ENCODE measurements at places on chromosomes 2 and 18.

- ATAC-seq: peak; percentile 49
These were observed 458 bp downstream of the HYCC2 start for GRCh38 chr2:201070948-201071478.

- ATAC-seq: no peak
These were observed 73.5 kb downstream of the SMC6 start for GRCh38 chr2:17680119-17680518.

GRCh38 chr2:134352844-134353243, 99.0 kb downstream of the MGAT5 start:
- ATAC-seq: no peak

DNA sequence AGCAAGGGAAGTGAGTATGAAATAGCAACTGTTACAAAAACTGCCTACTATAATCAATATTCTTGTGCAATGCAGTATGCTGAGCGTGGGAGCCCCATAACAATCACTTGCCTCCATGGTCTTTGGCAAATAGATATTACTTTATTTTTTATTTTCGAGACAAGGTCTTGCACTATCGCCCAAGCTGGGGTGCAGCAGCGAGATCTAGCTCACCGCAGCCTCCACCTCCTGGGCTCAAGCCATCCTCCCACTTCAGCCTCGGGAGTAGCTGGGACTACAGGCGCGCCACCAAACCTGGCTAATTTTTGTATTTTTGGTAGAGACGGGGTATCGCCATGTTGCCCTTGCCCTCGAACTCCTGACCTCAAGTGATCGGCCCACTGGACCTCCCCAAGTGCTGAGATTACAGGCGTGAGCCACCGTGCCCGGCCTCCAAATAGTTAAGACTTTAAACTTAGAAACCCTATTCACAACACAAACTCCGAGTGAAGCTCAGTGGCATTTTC, 1.2 kb upstream of the CCNT2 start:
- no peak for ATAC-seq

DNA sequence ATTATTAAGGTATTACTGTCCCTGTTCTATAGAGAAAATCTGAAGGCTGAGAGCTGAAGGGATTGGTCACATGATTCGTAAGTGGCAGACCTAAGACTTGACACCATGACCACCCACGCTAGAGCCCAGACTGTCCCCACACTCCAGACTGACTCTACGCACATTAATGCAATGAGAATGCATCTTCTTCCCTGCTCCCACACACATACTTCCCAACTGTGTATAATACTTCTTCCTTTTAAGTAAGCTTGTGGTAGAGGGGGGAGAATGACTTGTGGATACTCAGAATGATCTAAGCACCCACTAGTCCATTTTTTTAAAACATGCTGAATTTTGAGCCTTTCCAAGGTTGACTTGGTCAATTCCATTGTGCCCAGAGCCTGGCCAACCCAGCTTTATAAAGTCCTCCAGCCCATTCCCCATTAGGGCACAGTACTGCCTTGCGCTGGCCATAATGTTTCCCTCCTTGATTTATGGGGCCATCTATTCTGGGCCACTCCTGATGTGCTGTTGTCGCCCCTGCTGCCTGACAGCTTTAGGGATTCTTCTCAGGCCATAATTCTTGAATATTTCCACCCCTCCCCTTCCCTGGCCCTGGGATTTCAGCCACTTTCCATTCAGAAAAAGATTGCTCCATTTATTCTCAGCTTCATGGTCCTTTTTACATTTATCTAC, 28.7 kb downstream of the ALK start:
- ATAC-seq: no peak

DNA sequence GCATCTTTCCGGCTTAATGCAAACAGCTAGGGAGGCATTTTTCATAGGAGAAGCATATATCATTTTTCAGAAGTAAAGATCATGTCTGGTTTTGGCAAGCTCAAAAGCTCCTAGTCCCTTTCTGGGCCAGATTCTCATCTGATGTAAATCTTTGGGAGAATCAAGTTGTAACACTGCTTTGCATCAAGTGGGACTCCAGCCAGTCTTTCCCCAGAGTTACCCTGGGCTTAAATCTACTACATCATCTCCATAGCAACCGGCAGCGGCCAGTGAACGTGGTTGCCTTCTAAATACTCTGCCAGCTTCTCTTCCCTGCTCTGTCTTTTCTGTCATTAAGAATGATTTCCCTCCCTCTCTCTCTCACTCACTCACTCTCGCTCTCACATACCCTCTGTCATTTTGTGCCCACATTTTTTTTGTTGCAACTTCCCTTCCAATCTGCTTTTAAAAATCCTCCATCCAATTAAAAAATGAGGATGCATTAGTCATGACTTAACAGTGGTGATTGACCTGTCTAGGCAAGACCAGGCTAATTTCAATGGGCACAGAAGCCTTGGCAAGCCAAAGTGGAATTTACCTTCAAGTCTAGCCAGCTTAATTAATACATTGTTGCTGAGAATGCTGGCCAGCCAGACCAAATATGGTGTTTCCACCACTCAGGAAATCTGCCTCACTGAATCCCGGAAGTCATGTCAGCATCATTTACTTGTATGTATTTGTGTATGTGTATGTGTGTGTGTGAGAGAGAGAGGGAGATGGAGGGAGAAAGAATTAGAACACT, 93.0 kb downstream of the NRP2 start:
- peak; percentile 19 for ATAC-seq

GRCh38 chr18:37869051-37869450, 303.5 kb upstream of the CELF4 start:
- ATAC-seq: no peak

- ATAC-seq: no peak
These were observed 469.9 kb upstream of the SMIM21 start for GRCh38 chr18:75897386-75897785.

DNA sequence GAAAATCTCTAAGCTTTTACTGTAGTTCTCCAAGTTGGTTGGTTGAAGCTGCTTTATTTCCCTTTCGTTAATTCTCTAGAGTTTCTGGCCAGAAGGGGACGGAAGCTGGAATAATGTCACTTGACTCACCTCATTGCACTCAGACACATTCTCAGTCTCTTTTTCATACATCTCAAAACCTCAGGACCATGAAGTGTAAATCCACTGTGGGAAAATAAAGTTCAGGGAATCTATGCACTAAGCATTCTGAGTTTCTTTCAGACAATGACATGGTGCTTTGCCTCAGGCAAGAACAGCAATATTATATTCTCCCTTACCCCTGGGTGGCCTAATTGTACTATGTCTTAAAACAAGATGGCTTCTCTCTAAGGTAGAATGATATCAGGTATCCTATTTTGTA, 167.8 kb downstream of the PRPF40A start:
- no peak for ATAC-seq

DNA sequence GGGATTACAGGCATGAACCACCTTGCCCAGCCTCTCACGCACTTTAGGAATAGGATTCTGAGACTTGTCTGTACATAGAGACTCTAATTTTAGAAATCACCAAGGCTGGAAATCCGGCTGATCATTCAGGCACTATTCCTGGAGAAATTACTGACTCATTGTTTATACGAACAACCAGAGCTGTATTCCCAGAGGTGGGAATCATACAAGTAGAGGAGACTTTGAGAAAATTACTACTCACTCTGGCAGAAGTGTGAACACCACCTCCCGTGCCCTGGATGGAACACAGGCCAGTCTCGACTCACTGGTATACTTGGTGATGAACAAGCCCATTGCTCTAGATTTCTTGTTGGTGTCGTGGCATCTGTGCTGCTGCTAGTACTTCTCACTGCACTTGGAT, 5.8 kb upstream of the ADNP2 start:
- ATAC-seq: no peak

DNA sequence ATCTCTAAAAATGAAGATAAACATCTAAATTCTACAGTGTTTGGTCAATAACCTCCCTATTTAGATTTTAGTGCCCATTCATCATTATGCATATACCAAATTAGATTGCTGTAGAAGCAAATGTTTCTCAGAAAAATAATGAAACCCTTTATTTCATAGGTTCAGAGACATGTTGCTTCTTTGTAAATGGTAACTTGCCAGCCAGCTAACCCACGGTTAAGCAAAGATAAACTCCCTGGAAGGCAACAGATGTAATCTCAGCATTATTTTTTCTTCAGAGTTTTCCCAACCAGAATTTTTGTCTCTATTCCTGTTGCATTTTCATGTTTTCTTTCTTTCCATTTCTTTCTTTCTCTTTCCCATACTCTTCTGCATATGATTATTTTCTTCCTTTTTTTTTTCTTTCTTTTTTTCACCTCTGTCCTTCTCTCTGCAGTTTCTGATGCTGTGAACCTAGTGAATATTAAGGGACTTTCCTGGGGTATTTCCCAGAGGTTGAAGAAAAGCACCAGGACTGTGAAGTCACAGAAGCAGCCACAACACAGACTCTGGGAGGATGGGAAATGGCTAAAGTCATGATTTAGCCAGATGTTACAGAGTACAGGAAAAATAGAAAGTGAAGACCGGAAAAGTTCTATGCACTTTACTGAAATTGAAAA, 50.0 kb upstream of the DSG1 start:
- no peak for ATAC-seq

DNA sequence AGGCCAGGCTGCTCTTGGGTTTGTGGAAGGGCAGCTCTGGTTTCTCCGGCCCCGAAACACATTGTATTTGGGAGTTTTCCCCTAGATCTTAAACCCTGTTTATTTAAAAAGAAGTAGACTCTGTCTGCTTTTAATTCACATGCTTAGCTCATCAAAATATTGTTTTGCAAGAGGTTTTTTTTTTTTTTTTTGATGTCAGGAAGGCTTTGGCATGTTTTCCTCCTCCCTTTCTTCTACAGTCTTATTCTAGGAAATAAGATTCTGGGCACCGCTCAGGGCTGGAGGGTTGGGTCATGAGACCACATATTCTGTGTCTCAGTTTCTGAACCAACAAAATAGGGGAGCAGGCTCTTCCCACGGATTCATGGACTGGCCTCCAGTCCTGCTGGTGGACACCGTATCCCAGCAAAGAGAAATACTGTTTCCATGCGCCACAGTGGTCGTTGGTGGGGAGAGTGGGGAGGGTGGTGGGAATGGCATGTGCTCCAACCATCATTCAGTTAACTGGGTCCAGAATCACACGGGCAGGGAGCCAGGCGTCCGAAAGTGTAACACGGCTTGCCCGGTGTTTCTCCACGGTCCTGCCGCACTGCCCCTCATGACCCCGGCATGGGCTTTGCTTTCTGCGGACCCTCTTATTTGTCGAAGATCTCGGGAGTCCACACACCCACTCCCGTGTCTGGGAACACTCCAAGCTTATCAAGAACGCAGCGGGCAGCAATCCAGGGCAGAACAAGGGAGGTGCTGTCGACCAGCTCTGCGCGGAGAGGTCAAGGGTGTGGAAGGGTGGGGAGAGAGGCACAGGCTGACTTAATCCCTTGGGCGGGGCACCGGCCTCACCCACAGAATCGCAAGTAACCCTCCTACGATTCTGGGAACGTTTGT, 176.7 kb downstream of the GLI2 start:
- ATAC-seq: no peak

DNA sequence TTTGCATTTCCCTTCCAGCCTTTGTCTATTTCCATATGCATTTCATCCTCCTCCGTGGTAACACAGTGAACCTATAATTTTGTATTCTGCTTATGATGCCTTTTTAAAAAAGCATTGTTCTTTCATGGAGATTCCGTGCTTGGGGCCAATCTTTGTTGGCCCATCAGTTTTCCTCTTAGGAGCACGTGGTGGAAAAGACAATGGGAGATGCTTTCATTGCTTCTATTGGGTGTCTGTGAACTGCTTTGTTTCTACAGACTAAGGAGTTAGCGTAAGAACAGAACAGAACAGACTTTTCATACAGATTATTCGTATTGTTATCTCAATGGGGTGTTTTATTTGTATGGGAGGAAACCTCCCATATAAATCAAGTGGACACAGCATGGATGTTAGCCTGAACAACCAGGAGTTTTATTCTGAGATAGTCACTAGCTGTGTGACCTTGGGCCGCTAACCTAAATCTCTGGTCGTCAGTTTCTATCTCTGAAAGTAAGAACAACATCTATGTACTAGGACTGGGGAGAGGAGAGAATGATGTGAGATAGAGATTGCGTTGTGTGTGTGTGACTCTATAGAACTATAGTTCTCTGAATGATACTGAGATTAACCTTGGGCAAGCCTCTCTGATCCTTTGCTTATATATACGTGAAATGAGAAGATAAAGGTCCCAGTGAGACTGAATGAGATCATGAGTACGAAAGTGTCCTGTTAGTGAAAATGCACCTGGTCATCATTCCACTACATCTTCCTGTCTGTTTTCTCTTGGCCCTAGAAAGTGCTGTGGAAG, 22.9 kb upstream of the YWHAQ start:
- no peak for ATAC-seq

DNA sequence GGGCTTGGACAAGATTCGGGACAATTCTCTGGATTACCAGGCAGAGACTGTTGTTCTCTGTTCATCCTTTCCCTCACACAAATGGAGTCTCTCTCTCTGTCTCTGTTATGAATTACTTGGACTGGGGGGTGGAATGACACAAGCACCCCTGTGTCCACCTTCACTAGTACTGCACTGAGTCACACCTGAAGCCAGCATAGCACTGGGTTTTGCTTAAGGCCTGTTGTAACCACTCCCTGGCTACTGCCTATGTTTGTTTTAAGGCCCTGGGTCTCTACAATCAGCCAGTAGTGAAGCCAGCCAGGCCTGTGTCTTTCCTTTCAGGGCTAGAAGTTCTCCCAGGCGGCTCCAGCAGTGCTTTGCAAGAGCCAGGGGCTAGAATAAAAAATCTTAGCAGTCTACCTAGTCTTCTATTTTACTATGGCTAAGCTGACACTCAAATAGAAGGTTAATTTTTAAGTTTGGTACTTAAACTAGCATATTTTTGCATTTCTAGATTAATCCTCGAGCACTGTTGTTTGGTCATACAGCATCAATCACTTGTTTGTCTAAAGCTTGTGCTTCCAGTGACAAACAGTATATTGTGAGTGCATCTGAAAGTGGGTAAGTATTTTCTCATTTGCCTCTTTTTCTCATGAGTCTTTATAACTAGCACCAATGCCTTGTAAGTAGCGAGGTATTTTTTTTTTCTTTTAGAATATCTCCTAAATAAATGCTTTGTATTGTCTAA, 27.8 kb downstream of the WDR7 start:
- peak; percentile 26 for ATAC-seq

DNA sequence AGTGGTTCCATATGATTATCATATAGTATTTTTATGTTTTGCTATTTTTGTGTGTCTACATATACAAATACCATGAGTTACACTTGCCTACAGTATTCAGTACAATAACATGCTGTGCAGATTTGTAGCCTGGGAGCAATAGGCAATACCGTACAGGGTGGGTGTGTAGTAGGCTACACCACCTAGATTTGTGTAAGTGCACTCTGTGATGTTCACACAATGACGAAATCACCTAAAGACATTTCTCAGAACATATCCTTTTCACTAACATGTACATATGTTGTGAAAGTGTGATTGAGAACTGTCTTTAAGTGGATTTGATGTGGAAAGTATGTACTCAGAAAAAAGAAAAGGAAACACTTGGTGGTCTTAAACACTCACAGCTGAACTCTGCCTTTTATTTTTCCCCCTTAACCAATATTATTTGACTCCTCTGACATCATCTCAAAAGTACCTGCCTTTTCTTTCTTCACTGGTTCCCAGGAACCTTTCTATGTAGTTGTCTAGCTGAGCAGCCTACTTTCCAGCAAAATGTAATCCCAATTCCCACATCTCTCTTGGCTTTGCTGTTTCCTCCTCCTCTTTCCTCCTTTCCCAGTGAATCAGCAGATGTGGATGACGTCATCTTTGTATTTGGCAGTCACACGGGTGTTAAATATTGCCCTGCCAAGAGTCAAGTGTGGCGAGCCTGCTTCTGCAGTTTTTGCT, 47.7 kb downstream of the OSBPL6 start:
- ATAC-seq: peak; percentile 98
